ENCODE measurements at places on chromosomes 2 and 18. TPM values are rescaled to one million over a fixed set of nuclear protein-coding genes. Genes with fewer than 3 reads are reported as not detected.

- DNase-seq = no peak
Measured at GRCh38 chr2:178385595-178386148, 65.3 kb downstream of the PRKRA start.

DNA sequence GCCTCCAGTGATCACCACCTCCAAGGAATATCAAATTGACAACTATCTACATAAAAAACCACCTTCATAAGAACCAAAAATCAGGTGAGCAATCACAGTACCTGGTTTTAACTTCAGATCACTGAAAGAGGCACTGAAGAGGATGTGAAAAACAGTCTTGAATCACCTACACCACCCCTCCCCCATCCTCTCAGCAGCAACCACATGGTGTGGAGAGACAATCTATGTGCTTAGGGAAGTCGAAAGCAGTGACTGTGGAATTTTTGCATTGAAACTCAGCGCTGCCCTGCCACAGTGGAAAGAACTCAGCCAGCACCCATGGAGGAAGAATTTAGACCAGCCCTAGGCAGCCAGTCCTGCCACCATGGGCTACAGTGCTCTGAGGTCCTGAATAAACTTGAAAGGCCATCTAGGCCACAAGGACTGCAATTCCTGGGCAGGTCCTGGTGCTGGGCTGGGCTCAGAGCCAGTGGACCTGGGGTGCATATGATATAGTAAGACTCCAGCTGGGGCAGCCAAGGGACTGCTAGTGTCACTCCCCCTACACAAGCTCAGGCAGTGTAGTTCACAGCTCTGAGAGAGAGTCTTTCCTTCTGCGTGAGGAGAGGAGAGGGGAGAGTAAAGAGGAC is 75.6 kb downstream of the ATL2 start:
- DNase-seq = no peak

DNA sequence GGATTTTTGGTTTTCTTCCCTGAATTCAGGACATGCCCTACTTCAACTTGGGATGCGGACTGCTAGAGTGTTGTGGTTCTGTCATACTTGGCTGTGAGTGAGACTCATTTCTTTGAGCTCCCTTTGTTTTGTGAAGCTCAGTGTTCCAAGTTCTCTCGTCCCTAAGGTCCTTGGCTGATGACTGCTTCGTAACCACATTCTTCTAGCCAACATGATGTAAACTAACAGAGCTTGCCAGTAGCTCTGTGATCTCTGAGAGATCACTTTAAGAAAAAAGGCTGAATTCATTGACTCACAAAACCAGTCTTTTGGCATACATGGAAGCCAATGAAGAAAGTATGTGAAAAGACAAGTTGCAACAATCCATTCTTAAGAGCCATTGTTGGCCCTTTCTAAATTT is 96.9 kb upstream of the MSTN start:
- DNase-seq = no peak

GRCh38 chr2:38264396-38265221 is 112.5 kb downstream of the ATL2 start:
- no peak for DNase-seq

GRCh38 chr18:56374007-56374655 is 264.3 kb downstream of the TXNL1 start:
- DNase-seq = no peak

EMILIN1 gene
- 288 TPM for total RNA-seq

UGT1A4 gene
- total RNA-seq = not detected

RNU2-63P gene
- not detected for total RNA-seq

ACOXL gene
- not detected for total RNA-seq

PSMA8 gene
- not detected for total RNA-seq

CTNNA2 gene
- total RNA-seq = 2.5 TPM

Measured in esophagus muscularis mucosa (tissue), 4 donors.